ENCODE measurements at places on chromosomes 2 and 18. TPM values are rescaled to one million over a fixed set of nuclear protein-coding genes. Genes with fewer than 3 reads are reported as not detected.

CD8A gene
- 1.1 TPM for polyA plus RNA-seq

CHRNG gene
- polyA plus RNA-seq: not detected

GCG gene
- not detected for polyA plus RNA-seq

GNLY gene
- polyA plus RNA-seq: 10.8 TPM

DNA sequence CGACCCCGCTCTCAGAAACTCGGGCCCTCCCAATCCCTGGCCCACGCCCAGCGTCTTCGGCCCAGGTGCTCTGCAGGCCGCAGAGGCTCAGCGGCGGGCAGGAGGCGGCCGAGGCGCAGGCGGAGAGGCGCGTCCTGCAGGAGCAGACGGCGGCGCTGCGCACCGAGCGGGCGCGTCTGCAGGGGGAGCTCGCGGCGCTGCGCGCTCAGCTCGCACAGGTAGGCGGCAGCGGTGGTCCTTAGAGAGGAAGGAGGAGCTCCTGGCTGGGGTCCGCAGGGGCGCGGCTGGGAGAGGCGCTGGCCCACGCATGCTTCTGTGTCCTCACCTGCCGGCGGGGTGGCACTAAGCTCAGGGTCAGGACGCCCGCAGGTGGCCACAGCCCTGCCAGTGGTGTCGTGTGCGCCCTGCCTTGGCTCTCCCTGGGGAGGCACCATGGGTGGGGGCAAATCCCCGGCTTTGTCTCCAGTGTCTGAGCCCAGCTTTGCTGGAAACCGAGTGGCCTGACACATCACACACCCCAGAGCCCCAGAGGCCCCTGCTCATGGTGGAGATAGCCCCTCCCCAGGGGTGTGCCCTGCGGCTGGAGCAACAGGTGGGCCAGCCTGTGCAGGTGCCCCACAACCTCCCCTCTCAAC, 14.9 kb upstream of the SNED1 start:
- H3K27me3 ChIP-seq: no peaks in the 10 kb centered on the region
- no peak overlapping the region for H3K4me3 ChIP-seq
- peaks cover 4% of the 10 kb centered on the region for H3K4me1 ChIP-seq
- peak; percentile 38 for DNase-seq
- H3K27ac ChIP-seq: no peak overlapping the region

DNA sequence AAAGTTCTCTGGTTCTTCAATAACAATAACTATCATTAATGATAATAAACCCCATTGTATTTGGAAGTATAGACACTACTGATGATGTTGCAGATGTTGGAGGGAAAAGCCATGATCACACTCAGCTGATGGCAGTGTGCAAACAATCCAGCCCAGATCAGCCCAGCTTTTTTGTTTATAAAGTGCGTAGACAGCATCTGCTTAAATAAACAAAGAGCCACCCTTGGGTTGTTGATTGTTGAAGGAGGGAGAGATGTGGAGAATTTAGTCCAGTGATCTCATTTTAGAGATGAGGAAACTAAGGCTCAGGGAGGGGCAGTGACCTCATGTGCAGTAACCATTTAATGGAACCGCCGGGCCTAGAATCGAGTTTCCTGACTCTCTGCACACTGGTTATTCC, 56.0 kb upstream of the MEX3C start:
- no peaks in the 10 kb centered on the region for H3K36me3 ChIP-seq
- DNase-seq: no peak
- H3K27ac ChIP-seq: no peak overlapping the region
- no peak overlapping the region for H3K4me3 ChIP-seq
- no peaks in the 10 kb centered on the region for H3K27me3 ChIP-seq
- H3K4me1 ChIP-seq: peaks cover 4% of the 10 kb centered on the region

GRCh38 chr2:210842896-210843295, 286.5 kb downstream of the CPS1 start:
- H3K4me3 ChIP-seq: no peak overlapping the region
- no peak for DNase-seq
- H3K27me3 ChIP-seq: no peaks in the 10 kb centered on the region
- H3K36me3 ChIP-seq: no peaks in the 10 kb centered on the region

DNA sequence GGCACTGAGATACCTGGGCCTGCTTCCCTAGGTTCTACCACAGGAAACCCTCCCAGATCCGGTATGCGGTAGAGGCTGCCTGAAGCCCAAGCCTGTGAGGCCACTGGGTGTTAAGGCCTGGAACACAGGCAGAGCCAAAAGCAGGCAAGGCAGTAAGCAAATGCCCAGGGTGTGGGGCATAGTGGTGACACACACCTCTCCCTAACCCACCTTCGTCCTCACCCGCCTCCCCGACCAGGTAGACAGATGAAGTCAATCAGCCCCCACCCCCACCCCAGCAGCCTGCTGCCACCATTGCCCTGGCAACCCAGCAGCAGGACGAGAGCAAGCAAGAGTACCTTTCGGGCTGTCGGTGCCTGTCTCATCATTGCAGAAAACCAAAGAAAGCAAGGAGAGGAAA, 6.1 kb downstream of the DCTN1 start:
- no peaks in the 10 kb centered on the region for H3K27me3 ChIP-seq
- no peak overlapping the region for H3K27ac ChIP-seq
- DNase-seq: no peak
- peak overlapping the region; percentile 30 for H3K4me3 ChIP-seq

DNA sequence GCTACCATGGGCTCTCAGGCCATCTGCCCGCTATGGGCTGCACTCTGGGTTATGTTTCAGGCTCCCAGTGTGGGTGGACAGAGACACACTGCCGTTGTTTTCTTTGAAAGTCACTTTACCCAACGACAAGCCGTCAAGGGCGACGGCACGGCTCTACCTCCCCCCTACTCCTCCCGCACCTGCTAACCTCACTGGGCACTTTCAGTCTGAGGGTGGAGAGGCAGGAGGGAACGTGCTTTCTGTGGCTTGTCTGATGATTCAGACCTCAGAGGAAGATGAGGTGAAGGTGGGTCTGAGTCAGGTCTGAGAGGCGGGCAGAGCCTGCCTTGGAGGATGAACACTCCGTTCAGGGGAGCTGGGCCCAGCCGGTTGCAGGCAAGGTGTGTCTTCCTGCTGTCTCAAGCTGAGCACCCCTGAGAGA, 147.6 kb upstream of the HDAC4 start:
- H3K4me3 ChIP-seq: no peak overlapping the region
- DNase-seq: no peak
- no peaks in the 10 kb centered on the region for H3K27me3 ChIP-seq
- H3K27ac ChIP-seq: no peak overlapping the region

DNA sequence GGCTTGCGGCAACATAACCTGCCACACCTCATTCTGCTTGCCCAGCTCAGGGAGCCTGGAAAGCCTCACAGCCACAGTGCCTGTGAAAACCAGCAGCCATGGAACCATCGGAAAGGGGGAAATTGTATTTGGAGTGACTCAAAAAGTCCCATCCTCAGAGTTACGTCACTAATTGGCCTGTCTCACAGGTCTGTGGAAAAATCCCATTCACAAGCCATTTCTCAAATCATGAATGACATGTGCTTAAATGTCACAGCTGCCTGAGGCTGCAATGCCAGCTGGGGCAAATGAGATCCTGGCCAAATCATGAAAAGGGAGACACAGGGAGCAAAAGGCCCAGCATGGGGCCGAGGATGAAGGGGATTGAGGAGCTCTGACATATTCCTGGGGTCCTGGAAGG, 486.9 kb upstream of the RAB6C start:
- DNase-seq: no peak
- H3K36me3 ChIP-seq: no peaks in the 10 kb centered on the region
- H3K4me3 ChIP-seq: no peak overlapping the region
- no peaks in the 10 kb centered on the region for H3K4me1 ChIP-seq

GRCh38 chr18:33540392-33540791, 37.6 kb upstream of the ASXL3 start:
- no peak overlapping the region for H3K27ac ChIP-seq
- H3K36me3 ChIP-seq: no peaks in the 10 kb centered on the region
- no peaks in the 10 kb centered on the region for H3K4me1 ChIP-seq
- H3K4me3 ChIP-seq: no peak overlapping the region

All from ovary (tissue), 10 donors.